ENCODE measurements at places on chromosomes 5 and 9.

DNA sequence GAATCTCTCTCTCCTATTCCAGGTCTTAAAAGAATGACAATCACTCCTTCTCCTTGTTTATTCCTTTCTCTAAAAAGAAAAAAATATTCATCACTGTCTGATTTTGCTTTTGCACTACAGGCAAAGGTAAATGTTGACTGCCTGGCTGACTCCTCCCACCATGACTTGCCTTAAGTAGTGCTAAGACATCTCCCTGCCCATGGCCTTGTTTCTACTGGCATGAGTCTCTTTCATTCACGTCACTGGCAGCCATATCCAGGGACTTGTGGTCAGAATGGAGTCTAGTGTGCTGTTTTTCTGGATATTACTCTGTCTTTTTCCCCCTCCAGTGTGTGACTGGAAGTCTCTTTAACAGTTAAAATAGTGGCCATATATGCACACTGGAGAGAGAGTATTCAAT, 522.9 kb upstream of the DAB2 start:
- no peak for DNase-seq

GRCh38 chr5:115330830-115331229, 34.4 kb upstream of the CCDC112 start:
- no peak for DNase-seq

DNA sequence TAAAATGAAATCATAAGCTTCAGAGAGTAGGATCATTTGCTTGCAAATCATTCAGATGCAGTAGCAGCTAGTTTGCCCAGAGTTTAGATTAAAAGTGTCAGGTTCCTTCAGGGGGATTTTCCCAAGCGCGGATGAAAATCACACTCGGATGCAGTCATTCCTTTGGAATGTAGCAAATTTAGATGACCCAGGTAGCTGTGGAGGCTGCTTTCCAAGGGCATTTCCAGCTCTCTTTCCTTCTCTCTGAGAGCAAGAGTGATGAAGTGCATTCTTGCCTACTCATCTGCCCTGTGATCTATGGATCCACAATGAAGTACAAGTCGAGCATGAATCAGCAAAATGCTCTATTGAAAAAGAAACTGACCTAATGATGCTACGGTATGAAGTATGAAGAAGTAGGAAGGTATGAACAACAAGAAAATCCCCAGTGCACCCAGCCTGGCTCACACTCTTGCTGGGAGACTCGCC, 200.2 kb downstream of the PLK2 start:
- no peak for DNase-seq

DNA sequence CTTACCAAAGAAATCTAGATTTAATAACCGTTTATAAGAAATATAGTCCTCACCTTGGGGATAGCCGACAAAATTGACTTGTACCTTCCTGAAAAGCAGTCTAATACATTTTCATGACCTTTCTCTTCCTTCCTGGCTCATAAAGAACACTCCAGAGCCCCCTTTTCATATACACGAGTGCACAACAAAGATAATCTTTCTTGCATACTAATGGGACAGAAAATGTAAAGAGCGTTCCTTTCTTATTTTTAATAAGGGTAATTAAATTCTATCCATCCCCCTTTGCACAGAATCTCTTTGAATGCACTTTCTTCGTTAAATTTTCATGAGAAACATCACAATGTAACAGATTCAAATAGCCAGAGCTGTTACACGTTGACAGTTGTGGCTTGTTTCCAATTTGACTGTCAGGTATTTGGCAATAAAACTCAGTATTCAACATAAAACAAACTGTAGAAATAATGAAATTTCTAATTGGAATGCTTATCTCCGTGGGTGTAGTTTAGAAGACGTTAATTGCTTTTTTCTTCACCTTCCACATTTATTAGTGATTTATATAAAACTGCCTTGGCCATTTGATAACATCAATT, 732.3 kb upstream of the DMAC1 start:
- peak; percentile 86 for DNase-seq

- no peak for DNase-seq
These were observed 179.7 kb downstream of the PALM2AKAP2 start for GRCh38 chr9:109959679-109960078.

DNA sequence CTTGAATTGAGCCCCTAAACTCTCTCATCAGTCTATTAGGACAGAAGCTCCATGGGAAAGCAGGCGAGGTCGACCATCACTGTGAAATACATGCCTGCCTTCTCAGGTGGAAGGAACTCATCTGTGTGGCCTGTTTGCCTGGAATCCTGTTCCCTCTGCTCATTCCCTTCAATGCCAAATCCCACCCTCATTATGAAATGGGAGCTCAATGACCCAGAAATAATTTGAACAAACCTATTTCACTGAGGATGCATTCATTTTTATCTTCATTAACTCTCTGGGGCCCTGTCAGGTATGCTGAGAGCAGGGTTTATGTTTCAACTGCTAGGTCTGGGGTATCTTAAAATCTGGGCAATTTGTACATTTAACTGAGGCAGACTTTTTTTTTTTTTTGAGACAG, 142.2 kb downstream of the MED27 start:
- peak; percentile 10 for DNase-seq

- DNase-seq = no peak
These were observed 19.5 kb downstream of the THBS4 start for GRCh38 chr5:80054682-80055081.

GRCh38 chr5:5951953-5952352, 426.4 kb downstream of the MED10 start:
- DNase-seq = no peak

DNA sequence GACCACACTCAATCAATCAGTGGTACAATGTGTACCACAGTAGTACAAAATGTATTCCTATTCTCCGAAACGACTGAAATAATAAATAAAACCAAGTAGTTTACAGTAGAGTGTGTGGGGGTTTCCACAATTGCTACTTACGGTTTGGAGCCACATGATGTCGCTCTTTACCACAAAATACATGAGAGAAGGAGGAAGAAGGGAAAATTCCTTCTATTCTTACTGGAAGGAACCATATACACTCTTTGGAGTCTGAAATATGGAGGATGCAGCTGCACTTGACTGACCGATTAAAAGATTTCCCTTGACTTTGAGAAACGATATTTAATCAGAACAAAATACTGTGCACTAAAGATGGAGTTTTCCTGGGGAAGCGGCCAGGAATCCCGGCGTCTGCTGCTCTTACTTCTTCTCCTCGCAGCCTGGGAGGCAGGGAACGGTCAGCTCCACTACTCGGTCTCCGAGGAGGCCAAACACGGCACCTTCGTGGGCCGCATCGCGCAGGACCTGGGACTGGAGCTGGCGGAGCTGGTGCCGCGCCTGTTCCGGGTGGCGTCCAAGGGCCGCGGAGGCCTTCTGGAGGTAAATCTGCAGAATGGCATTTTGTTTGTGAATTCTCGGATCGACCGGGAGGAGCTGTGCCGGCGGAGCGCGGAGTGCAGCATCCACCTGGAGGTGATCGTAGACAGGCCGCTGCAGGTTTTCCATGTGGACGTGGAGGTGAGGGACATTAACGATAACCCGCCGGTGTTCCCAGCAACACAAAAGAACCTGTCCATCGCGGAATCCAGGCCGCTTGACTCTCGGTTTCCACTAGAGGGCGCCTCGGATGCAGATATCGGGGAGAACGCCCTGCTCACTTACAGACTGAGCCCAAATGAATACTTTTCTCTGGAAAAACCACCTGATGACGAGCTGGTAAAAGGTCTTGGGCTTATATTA, at the start of gene PCDHA4:
Gene PCDHA4 (plus strand): TSS at position 235 of the 942 bp plus-strand sequence.
- peak; percentile 50 for DNase-seq

- DNase-seq = no peak
These were observed 19.8 kb upstream of the KCNV2 start for GRCh38 chr9:2697492-2697891.

- DNase-seq = no peak
These were observed 46.3 kb downstream of the SMIM15 start for GRCh38 chr5:61115968-61116367.

DNA sequence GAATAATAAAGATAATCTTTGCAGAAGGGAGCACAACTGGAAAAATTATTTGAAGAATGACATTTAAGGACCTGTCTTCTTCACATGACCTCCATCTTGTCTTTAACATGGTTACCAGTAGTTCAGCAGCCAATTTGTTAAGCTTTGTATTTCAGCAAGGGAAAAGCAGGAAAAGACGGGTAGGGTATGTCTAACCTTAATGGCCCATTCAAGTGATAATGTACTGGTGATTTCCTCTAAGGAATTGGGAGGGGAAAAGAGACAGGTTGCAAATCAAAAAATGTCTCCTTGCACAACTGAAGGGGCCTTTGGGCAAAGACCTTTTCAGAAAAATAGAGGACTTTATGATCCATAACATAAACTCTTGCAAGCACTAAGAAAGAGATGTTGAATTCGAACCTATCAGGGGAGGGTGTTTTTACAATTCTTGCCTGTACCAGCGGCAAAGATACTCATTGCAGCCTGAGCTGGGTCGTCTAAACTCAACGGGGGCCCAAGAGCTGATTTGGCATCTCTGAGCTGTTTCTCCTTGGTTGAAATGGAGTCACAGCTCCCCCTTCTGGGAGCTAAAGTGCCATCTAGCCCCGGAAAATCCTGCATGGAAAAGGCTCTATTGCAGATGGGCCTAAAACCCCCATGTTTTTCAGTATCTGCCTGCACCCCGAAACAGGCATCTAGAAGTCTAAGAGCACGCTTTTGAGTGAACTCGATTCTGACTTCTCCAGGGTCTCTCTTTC, 3.8 kb downstream of the BRINP1 start:
- peak; percentile 94 for DNase-seq

DNA sequence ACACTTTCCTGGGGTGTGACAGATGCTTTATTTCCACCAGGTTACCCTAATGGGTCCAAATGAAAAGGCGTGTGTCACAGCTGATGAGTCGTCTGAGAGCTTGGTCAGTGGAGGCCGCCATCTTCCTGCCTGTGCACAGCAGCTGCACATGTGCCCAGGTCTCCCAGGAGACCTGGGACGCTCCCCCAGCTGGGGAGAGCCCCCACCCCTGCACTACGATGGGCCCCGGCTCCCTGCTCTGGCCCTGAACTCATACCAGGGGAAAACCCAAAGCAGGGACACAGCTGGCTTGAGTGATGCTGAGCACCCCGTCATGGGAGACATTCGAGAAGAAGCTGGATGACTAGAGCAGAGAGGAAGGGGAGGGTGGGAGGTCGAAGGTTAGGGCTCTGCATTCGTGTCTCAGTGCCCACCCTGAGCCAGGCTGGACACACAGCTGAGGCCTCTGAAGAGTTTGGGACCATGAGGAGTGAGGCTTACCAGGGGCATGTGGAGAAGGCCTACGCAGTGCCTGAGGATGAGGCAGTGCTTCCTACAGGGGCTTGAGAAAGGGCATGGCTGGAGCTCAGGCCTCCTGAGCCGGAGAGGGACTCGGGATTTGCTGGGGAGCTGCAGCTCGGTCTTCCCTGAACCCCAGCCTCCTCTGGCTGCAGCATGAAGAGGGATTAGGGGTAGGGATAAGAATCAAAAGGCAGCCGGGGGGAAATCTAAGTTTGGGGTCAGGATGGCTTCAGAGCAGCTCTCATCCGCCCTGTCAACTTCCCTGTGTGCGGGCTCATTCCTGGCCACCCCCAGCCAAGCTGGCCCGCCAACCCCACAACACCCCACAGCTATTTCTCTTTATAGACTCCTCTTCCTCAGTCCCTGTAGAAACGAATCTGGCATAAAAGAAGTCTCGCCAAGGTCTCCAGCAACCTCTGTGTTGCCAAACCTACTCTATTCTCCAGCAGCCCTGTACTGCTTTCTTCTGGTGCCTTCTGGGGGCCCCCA, 42.2 kb upstream of the RNU6ATAC start:
- no peak for DNase-seq

- peak; percentile 85 for DNase-seq
These were observed 74.6 kb upstream of the CPLX2 start for GRCh38 chr5:175796536-175797499.

- peak; percentile 40 for DNase-seq
These were observed 117.4 kb upstream of the GPR151 start for GRCh38 chr5:146633323-146633764.

GRCh38 chr9:86749161-86749893, 198.0 kb downstream of the GAS1 start:
- peak; percentile 56 for DNase-seq

DNA sequence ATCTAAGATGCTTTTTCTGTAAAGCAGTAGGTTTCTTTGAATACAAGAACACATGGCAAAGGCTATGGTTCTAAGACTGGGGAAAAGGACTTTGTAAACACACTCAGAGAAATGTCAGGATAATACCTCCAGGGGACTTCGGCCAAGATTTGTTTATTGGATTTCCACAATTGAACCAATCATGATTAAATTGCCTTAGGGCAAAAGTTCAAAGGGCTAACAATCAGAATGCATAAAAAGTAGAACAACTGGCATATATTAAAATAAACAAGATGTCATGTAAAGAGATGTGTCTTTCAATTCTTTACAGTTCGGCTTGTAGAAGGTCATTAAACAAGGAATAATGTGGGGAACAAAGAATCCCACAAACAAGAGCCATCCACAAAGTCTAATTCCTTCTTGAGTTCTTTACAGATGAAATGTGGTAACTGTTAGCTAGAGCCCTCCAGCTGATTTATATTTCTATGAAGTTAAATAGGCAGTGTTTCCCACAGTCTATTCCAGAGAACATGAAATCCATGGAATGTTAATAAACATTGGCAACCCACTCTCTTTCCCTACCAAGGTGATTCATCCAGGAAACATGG, 565.5 kb downstream of the ZNF608 start:
- no peak for DNase-seq

GRCh38 chr5:55173687-55174230, 782 bp upstream of the CDC20B start:
- peak; percentile 82 for DNase-seq

GRCh38 chr9:128206916-128207910, 4.0 kb downstream of the DNM1 start:
- no peak for DNase-seq

DNA sequence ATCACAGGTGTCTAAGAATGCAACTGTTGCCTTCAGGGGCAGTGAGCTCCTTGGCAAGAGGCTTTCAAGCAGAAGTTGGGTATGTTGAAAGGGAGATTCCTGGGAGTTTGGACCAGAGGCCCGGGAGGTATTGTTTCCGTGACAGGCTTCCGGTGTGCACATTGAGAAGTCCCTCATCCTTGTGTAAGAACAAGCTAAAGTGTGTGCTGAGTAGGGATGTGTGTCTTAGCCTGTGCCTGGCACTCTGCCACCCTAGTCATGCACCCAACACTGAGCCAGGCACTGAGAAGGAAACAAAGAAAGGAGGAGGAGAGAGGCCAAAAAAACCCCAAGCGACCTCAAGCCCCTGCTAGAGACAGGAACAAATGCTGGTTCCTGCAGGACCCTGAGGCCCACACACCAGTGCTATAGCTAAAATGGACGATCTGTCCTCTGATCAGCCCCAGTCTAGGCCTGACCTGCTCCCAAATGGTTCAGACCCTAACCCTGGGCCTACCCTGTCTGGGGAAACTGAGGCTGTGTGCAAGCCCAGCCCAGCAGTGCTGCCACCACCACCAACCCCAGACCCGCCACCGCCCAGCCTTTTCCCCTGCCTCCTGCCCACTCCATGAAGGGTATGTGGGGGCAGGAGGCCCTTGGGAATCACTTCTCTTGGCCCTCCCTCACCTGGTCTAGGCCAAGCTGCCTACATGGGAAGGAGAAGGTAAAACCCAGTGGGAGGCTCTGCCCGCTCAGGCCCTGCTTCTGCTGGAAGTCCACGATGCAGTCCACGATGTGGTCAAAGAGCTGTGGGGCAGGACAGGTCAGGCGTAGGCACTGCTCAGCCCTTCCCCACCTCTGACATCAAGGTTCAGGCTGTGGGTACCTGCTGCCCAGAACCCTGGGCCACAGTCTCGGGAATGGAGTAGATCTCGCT, 12.6 kb downstream of the HK3 start:
- DNase-seq = no peak

- DNase-seq = no peak
These were observed 47.4 kb downstream of the CSNK1G3 start for GRCh38 chr5:123559434-123559775.

GRCh38 chr9:89621031-89621430, 16.2 kb downstream of the GADD45G start:
- DNase-seq = no peak

- DNase-seq = no peak
These were observed 239.2 kb upstream of the KIF2A start for GRCh38 chr5:62066761-62067277.

All from brain (organoid and tissue), 16 donors.